ENCODE measurements at places on chromosomes 13 and 19.

- ATAC-seq: no peak
Observed at GRCh38 chr19:32018014-32018413, 327.4 kb upstream of the ZNF507 start.

DNA sequence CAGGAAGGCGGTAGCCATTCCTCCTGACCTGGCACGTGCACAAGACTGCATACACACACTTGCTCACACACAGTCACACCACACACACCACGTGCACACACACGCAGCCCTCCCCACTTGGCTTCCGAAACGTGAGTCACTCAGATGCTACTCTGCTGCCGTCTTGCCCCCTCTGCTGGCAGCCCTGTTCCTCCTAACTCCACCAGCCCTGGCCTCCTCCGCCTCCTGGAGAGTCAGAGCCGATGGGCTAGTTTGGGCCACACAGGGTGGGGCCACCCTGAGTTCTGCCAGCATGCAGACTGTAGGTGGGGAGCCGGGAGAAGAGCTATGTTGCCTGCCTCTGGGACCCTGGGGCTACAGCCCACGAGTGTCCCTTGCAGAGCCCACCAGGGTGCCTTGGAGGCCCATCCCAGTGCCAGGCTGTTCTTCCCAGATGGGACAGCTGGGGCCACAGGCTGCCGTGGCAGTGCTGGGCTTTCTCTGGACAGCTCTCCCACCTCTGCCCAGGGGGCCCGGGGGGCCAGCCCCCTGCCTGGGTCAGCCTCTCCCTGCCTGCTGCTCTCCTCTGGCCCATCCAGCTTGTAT is 12.1 kb downstream of the PIN1 start:
- peak; percentile 81 for ATAC-seq

GRCh38 chr13:73449252-73449651 is 390.4 kb downstream of the KLF5 start:
- no peak for ATAC-seq

- no peak for ATAC-seq
Observed at GRCh38 chr13:101490406-101491015, 38.0 kb downstream of the ITGBL1 start.

DNA sequence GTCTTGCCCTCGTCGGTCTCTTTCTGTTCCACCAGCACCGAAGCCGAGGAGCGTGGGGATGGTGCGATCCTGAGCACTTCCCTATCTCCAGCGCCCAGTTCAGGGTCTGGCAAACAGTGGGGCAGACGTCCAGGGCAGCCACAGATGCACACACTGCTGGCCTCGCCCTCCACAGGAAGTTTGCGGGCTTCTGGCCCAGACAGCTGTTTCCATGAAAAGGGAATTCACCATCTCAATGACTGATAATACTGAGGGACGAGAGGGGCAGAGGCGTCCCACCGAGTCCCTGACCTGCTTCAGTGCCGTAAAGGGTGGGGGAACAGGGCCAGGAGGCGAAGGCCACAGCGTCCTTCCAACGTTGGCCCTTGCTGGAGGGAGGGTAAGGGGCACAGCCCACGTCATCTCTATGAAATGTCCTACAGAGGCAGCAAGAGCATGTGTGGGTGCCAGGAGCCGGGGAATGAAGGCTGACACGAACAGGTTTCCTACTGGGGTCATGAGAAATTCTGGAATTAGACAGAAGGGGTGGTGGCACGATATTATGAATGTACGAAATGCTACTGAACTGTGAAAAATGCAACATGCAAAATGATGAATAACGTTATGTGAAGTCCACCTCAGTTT is 19.5 kb downstream of the SHC2 start:
- ATAC-seq: peak; percentile 37

DNA sequence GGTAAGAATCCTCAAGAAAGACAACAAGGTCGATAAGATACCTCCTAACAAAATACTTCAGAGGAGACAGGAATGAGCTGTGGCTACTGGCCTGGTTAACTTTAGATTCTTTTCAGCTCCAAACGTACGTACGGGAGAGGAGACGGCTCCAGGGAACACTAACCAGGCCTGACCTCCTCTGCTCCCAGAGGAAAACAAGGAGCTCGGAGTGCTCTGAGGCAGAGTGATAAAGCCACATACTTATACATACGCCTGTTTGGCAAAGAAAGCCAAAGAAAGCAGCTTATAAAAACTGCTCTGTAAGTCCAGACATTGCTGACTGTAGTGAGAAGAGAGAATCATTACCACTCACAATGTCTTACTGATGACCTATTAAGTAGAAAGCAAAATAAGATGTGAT is 263.9 kb downstream of the MZT1 start:
- no peak for ATAC-seq

- no peak for ATAC-seq
Observed at GRCh38 chr13:33116321-33117010, 100.2 kb downstream of the KL start.

GRCh38 chr19:2617393-2618165 is 84.9 kb downstream of the GNG7 start:
- ATAC-seq: no peak

DNA sequence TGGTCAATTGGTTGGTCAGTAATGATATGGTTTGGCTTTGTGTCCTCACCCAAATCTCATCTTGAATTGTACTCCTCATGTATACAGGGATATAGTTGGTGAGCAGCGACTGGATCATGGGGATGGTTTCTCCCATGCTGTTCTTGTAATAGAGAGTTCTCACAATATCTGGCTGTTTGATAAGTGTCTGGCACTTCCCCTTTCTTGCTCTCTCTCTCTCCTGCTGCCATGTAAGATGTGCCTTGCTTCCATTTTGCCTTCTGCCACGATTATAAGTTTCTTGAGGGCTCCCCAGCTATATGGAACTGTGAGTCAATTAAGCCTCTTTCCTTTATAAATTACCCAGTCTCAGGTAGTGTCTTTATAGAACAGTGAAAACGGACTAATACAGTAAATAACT is 120.7 kb downstream of the TRPC4 start:
- no peak for ATAC-seq

GRCh38 chr13:21719463-21719862 is 48.6 kb downstream of the FGF9 start:
- no peak for ATAC-seq

- no peak for ATAC-seq
Observed at GRCh38 chr13:114049026-114049425, 75.2 kb upstream of the C13orf46 start.

DNA sequence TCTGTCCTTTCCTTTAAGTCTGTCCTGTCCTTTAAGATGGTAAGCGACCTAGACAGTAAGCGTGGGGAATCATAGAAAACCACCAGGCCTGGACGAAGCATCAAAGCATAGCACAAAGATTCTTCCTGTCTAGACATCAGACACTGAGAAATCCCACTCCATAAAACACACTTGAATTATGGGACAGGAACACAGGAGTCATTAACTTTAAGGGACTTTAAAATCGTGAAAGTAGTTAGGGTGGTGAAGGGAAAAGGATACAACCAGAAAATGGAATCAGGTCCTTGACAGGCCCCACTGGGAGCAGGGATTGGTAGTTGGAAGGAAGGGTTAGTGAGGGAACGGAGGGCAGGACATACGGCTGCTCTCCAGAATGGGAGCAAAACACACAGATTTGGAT is 31.6 kb upstream of the C1QTNF9 start:
- ATAC-seq: no peak

- ATAC-seq: no peak
Observed at GRCh38 chr13:99150575-99151361, 49.9 kb upstream of the UBAC2 start.

- no peak for ATAC-seq
Observed at GRCh38 chr19:41804336-41804735, 7.9 kb downstream of the CEACAM3 start.

DNA sequence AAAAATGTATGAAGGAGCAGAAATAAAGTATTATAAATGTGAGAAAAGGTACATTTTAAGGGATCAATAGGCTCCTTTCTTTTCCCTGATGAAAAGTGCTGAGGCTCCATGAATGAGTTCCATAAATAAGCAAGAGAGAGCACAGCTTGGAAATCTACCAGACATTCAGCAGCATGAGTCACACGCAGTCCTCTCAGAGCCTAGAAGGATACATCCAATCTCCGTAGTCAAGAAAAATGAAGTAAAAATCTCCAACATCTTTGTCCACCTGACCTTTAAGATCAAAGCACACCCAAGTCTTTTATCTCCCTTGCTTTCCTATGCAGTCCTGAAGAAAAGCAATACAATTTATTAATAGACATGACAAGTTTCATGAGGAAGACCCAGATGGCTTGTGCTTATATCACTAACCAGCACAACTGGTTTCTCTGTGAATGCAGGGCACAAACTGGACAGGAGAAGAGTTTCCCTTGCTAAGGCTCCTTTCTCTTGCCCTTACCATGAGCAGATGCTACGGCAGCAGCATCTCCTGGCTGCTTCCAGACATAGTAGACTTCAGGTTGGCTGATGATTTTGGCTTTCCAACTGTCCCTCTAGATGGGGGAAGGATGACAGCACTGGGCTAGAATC is 730.8 kb downstream of the EFNB2 start:
- no peak for ATAC-seq

DNA sequence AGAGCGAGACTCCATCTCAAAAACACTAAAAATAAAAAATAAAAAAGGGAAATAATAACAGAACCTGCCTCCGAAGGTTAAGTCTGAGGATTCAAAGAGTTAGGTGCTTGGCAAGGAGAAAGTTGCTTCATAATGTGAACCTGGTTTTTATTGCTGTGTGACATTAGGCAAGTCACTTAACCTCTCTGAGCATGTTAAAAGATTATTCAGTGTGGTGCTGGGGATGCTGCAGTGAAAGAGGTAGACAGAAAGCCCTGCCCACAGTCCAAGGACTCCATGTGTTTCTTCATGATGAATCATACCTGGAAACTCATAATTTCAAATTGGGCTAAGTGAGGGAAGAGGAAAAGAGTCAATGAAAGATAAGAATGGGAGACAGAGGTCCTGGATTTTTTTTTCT is 2.4 kb downstream of the IL27RA start:
- no peak for ATAC-seq

DNA sequence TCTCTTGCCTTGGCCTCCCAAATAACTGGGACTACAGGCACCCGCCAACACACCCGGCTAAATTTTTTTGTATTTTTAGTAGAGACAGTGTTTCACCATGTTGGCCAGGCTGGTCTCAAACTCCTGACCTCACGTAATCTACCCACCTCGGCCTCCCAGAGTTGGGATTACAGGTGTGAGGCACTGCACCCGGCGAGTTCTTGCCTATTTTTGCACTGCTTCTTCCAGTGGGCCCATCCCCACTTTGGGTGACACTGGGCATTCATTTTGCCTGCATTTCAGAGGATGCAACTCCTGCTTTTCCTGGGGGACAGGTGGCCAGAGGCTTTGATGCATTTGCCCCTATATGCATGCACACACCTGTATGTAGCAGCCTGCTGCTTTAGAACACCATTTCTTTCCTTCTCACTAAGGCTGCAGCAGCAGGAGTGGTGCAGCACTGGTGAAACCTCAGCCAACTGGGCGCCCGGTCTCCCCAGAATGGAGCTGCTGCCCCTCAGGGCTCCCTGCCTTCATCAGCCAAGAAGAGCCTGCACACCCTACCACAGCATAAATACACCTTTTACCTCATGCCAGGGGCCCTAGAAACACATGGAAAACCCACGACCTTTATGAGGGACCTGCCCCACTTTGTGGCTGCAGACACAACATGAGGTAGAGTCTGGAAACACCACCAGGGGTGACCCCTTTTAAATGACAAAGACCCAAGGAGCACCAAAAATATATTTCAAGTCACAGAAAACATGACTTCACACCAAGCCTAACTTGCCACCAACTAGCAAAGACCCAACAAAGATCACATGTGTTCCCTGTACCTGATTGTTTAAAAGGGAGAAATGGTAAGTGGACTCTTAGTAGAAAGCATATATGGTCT is 36.8 kb upstream of the POP4 start:
- ATAC-seq: no peak

DNA sequence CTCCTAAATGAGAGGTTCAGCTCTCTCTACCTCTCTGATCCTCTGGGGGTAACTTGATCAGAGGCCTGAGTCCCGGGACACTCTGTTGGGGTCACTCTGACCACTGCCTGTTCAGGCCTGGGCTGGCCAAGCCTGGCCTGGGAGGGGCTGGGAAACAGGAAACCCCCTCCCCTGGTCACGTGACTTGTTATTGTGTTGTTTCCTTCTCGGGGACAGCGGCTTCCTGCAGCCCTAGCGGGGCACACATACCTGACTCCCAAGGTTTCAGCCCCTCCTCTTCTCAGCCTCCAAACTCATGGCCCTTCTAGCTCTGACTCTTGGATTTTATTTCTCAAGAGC is at the start of gene USHBP1:
USHBP1 (minus strand) TSS at position 105 of the 339 bp plus-strand sequence. CDS start 446 bp downstream, outside the sequence.
- no peak for ATAC-seq

DNA sequence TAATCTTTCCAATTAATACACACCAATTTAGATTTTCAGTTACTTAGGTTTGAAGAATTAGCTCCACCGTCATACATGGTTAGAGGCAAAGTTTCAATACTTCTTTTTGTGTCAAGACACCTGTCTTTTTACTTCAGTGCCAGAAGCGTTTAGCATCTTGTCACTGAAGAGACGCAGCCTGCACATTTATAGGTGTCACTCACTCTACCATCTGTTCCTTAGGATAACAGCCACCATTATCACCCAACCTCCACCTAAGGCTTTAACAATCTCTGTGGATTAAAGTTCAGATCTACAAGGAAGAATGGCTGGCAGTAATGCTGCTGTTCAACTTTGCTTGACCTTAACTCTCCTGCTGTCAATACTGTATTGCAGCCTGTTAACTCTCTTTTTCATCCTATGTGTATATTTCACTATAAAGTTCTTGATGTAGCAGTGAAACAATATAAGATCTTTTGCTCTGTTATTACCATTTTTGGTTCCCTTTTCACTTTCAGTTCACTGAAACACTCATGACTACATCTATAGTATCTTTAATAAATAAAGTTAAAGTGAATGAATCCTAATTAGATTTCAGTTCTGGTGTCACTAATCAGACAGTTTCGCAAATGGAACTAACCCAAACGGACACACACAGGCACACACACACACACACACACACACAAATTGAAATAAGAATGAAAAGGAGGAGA is 435.6 kb downstream of the PCDH9 start:
- ATAC-seq: no peak

DNA sequence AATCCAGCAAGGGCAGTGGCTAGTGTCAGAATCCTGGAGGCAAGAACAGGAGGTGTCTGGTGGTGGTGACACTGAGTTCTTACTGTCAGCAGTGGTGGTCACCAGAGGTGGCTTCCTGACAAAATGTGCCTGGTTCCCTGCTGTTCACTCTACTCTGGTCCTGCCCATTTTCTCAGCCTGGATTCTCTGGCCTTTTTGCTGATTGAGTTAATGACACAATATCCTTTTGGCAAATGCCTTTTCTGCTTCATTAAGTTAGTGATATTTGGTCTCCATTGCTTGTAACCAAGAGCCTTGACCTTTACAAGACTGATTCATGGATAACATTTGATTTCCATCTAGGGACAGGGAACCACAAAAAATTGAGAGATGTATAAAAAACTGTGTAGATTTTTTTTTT is 51.1 kb downstream of the RFC3 start:
- ATAC-seq: no peak

GRCh38 chr13:110853235-110853721 is 61.6 kb downstream of the ANKRD10 start:
- ATAC-seq: peak; percentile 36

- no peak for ATAC-seq
Observed at GRCh38 chr13:53921473-53921872, 892.9 kb downstream of the OLFM4 start.

- no peak for ATAC-seq
Observed at GRCh38 chr13:60869941-60870613, 473.1 kb downstream of the TDRD3 start.
